Esophagus muscularis mucosa (tissue), 4 donors: ENCODE measurements at places on chromosomes 4 and X. TPM values are rescaled to one million over a fixed set of nuclear protein-coding genes. Genes with fewer than 3 reads are reported as not detected.

The AWAT2 gene
- total RNA-seq = not detected

The ENPEP gene
- total RNA-seq = 5.4 TPM

The GASK1B gene
- 45.9 TPM for total RNA-seq

The SOX3 gene
- not detected for total RNA-seq

The INTU gene
- total RNA-seq = 5.9 TPM

The CENPI gene
- 1.7 TPM for total RNA-seq

The TEX11 gene
- total RNA-seq = not detected

The UVSSA gene
- 16.5 TPM for total RNA-seq

The NIPAL1 gene
- 1.3 TPM for total RNA-seq

The MAGEE2 gene
- not detected for total RNA-seq

The OPRPN gene
- total RNA-seq = not detected

The SHROOM4 gene
- 11.3 TPM for total RNA-seq

The SPARCL1 gene
- 1,380 TPM for total RNA-seq

The FAM47A gene
- not detected for total RNA-seq

The P2RY8 gene
- 3.1 TPM for total RNA-seq

The PSAPL1 gene
- total RNA-seq = not detected

The XPNPEP2 gene
- 14.4 TPM for total RNA-seq

The GLRB gene
- total RNA-seq = 1.5 TPM

The SERTM2 gene
- not detected for total RNA-seq

The SPINK2 gene
- not detected for total RNA-seq

The SCFD2 gene
- 10.0 TPM for total RNA-seq

The TSPAN7 gene
- total RNA-seq = 11.6 TPM

The CAPN6 gene
- total RNA-seq = 0.06 TPM

The HPGDS gene
- 5.5 TPM for total RNA-seq

The DIAPH2 gene
- 55.2 TPM for total RNA-seq

The FGFR3 gene
- total RNA-seq = 1.3 TPM

The PRDX4 gene
- total RNA-seq = 120 TPM

The HNRNPH2 gene
- total RNA-seq = 46.4 TPM

The JAKMIP1 gene
- total RNA-seq = 2.8 TPM

The TGIF2LX gene
- not detected for total RNA-seq

The SCARB2 gene
- total RNA-seq = 114 TPM
